ENCODE measurements at places on chromosomes 12 and 14.

DNA sequence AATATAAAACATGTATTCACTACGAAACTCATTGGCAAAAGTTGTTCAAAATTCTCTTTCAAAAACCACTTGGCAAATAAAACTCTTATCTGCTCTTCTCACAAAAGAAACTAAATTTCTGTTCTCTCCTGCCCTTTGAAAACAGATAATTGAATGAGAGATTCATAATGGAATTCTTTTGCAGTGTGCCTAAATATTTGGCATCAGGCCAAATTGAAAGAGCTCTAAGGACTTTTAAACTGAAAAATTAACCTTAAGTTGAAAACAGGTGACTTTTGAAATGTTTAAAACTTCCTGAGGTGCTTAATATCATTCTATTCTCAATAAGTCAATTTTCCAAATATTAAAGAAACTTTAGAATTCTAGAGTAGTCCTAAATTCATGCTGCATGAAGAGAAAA, 136.4 kb downstream of the FSCB start:
- no peak for DNase-seq

DNA sequence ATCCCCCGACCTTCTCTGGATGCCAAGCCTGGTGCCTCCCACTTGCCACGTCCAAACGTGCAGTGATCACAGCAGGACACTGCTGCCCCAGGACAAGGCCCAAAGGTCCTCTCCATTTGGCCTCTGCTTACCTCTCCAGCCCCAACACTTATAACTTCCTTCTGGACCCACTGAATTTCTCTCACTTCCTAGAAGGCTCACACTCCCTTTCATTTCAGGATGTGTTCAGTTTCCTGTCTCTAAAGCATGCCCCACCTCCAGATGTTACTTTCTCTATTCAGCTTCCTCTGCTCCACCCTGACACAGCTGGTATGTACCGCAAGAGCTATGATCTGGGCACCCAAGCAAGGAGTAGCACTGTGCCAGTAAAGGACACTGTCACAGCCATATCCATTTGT, 33.0 kb downstream of the CDKL1 start:
- no peak for DNase-seq

- DNase-seq: no peak
Observed at GRCh38 chr14:47557894-47558293, 117.5 kb downstream of the MDGA2 start.

DNA sequence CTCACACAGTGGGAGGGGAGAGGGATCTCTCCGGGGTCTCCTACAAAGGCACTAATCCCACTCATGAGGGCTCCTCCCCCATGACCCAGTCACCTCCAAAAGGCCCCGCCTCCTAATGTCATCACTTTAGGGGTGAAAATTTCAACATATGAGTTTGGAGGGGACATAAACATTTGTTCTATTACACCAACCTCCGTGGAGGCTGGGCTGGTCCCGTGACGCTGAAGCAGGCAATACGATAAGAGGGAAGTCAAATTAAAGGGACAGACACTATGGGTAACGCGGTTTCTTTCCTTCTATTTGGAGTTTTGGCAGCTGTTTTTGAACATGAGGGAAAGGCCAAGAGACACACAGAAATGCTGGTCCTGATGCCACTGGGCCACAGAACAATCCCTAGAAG, 175.7 kb upstream of the VASH1 start:
- DNase-seq: no peak

DNA sequence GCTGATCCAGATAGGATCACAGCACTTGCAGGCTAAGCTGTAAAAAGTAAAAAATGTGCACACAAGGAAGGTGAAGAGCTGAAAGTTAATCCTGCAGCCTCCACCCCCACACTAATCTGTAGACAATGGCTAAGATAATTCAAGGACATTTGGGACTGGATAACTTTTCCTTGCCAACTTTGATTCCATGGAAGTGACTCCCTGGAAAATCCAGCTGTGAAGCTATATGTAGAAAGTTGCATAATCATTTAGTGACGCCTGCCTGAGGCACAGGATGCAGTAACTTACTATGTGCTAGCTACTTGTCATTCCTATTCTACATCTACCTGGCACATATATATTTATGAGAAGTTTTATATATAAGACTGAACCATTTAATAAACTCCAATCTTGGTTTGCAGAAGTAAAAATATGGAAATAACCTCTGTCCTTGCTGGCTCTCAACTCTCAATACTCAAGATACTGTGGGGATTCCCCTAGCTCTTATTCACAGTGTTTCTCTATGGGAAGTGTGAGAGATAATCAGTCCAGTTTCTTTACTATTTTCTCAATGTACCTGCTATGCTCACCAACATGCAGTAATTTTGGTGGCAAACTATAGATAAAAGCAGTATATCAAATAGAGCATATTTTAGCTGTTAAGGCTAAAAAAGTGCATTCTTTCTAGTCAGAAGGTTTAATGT, 14.8 kb downstream of the LDHB start:
- no peak for DNase-seq

GRCh38 chr14:34843011-34843554, 32.1 kb downstream of the BAZ1A start:
- no peak for DNase-seq

GRCh38 chr12:10191865-10192264, 13.0 kb downstream of the TMEM52B start:
- no peak for DNase-seq

GRCh38 chr12:49478949-49479664, 59.7 kb upstream of the KCNH3 start:
- DNase-seq: no peak

GRCh38 chr14:104665114-104665656, 24.2 kb upstream of the INF2 start:
- DNase-seq: no peak

DNA sequence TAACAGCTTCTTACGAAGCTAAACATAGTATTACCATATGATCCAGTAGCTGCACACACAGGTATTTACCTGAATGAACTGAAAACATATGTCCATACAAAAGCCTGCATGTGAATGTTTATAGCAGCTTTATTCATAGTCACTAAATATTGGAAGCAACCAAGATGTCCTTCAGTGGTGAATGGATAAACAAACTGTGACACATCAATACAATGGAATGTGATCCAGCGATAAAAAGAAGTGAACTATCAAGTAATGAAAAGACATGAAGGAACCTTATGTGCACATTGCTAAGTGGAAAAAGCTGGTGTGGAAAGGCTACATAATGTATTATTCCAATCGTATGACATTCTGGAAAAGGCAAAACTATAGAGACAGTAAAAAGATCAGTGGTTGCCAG, 38.1 kb upstream of the JDP2 start:
- DNase-seq: no peak

- no peak for DNase-seq
Observed at GRCh38 chr12:71958056-71958455, 19.4 kb downstream of the TPH2 start.

DNA sequence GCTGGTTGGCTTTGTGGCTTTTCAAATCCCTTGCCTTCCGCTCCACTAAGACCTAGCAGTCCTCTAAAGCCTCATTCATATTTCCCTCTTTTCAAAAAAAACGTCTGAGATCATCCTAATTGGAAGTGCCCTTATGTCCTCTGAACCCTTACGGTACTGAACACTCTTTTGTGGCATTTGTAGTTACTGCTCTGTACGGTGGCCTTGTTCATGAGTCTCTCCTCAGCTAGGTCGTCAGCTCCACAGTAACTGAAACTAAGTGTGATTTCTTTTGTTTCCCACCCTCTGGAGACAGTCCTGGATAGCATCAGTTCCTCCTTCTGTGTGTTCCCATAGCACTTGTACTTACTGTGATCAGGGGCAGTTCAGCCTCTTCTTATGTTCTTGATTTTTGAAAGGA, 49.7 kb downstream of the DAAM1 start:
- no peak for DNase-seq

GRCh38 chr14:100891051-100891450, 12.5 kb downstream of the RTL1 start:
- DNase-seq: no peak

- DNase-seq: no peak
Observed at GRCh38 chr12:54465857-54466523, 7.4 kb downstream of the GTSF1 start.

DNA sequence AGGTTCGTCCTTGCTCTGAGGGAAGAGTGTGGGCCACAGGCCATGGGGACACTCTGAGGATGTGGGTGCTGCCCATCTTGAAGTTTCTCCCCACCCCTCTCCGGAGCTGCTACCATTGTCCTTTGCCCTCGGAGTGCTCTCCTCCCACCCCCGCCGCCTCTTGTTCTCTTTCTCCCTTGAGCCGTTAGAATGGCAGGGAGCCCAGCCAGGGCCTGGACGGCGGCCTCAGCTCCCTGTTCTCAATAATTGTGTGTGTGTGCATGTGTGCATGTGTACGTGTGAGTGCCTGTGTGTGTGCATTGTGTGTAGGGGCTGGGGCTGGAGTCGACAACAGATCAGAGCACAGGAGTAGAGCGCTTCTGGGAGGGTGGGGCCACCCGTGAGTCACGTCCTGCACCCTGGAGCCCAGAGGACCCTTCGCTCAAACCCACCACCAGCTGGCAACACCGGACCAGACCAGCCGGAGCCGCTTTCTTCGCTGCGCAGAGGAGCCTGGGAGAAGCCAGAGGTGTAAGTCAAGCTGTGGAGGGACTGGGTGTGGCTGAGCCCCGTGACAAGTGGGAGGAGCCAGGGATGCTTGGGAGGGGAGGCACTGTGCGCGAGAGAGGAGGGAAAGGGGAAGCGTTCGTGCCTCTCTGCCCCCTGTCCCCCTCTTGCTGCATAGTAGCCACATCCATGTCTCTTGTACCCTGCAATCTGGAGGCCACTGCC, 25.9 kb upstream of the KCNA5 start:
- no peak for DNase-seq

DNA sequence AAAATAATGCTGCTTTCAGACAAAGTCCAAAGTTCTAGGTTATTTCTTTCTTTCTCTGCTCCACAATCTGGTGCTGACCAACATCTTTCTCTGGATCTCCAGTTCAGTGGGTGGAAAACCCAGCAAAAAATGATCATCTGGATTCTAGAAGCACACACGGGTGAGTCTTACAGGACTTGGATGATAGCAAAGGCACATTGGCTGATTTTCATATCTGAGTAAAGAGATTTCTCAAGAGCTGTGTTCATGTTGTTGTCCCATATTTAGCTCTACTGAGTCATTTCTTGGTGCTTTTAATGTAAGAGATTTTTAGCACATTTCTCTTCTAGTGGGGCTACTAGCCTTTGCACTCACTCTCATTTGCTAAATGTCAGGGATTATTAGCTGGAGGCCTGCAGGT, 336.7 kb downstream of the GALC start:
- DNase-seq: no peak

GRCh38 chr12:72148709-72149108, 123.5 kb upstream of the TRHDE start:
- DNase-seq: no peak

GRCh38 chr12:14362352-14362751, 3.1 kb upstream of the ATF7IP start:
- no peak for DNase-seq

- no peak for DNase-seq
Observed at GRCh38 chr14:54680651-54681050, 113.7 kb downstream of the SAMD4A start.

- no peak for DNase-seq
Observed at GRCh38 chr12:15200641-15201040, 20.6 kb downstream of the RERG start.

- peak; percentile 95 for DNase-seq
Observed at GRCh38 chr12:77746096-77746495, 84.6 kb upstream of the NAV3 start.

GRCh38 chr14:67385120-67385519, 25.0 kb downstream of the EIF2S1 start:
- no peak for DNase-seq

GRCh38 chr14:50551877-50552276, 8.1 kb upstream of the ATL1 start:
- DNase-seq: no peak

- DNase-seq: no peak
Observed at GRCh38 chr12:117045160-117046010, 53.8 kb downstream of the TESC start.

- no peak for DNase-seq
Observed at GRCh38 chr12:59396919-59397318, 198.9 kb upstream of the SLC16A7 start.

- peak; percentile 73 for DNase-seq
Observed at GRCh38 chr14:93832665-93833064, 44.4 kb upstream of the PRIMA1 start.

DNA sequence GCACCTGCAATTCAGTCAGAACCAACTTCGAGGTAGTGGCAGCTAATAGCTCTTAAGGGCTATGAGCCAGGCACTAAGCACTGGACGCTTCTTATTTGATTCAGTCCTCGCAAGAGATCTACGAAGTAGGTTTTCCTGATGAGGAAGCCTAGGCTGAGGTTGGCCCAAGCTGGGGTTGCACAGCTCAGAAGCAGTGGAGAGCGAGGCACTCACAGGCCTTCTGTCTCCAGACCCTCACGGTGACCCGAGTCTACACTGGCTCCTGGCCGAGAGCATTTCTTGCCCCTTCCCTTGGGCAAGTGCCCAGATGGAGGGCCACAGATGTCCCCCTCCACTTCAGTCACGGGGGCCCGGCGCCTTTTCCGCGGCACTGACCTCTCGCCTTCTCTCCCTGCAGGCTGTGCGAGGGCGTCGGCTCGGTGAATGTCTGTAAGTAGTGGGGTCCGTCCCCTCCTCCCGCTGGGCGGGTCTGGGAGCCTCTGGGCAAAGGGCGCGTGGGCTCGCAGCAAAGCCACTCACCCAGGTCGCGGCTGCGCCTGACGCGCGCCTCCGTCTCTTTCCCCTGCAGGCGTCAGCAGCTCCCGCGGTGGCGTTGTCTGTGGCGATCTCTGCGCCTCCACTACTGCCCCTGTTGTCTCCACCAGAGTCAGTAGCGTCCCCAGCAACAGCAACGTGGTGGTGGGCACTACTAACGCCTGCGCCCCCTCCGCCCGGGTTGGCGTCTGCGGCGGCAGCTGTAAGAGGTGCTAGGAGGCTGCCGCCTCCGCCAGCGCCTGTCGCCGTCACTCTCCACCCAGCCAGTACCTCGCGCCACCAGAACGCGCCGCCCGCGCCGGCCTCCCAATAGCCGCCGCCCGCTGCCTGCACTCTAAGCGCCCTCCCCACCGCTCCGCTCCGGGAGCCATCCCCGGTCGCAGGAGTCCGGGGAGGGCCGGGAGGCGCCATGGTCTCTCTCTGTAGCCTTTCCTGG, 13.1 kb downstream of the KRT83 start:
- peak; percentile 56 for DNase-seq

GRCh38 chr12:40335991-40336390, 111.2 kb downstream of the LRRK2 start:
- no peak for DNase-seq

DNA sequence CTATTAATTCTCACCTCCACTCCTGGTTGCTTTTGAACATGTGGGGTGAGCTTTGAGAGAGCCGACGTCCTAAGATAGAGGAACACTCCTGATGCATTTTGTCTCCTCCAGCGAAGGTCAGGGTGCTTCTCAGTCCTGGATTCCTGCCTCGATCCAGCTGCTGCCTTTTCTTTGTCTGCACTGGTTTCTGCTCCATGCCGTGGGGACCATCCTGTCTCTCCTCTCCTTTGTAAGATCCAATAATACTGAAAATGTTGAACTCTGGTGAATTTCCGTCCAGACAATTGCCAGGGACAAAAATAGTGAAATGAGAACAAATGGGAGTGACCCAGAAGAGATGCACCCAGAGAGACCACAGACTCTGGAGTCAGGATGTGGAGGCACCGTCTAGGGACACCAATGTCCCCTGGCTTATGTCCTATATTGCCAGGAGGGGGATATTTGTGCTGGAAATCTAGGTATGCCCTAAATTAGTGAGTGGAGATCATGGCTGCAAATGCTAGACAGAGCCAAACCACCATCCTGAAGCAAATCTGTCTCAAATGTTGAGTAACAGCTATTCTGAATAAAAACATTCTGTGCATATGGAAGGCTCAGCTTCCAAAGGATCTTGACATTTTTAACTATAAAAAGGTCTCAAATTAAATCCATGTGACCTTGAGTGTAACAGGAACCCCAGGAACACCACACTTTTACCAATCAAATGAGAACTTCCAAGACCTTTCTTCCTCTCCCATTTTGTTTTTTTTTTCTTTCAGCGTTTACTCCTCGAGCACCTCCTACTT, 170.9 kb downstream of the PPM1H start:
- DNase-seq: no peak

All from NCI-H2081 (cell line).